Stimulated activated CD8-positive, alpha-beta memory T cell treated with anti-CD3 and anti-CD28 coated beads, Interleukin-4, amount 100 ng/mL, for 24 hours (primary cell): ENCODE measurements at places on chromosomes 11 and 22.

DNA sequence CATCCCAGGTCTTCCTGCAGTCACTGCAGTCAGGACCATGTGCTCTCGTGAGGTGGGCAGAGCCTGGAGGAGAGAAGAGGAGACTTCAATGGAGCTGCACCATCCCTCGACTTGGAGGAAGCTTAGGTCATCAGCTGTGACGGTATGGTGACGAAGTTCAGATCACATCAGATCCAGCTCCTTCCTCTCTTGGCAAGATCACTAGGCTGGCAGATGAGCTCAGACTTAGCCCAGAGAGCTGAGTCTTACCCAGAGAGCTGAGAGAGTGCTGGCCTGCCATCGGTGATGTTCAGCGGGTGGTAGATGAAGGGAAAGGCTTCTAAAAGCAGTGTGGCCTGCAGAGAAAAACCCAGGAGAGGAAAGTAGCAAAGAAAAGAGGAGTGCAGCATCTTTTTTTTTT is 1.8 kb upstream of the SLC15A3 start:
- DNase-seq: no peak

DNA sequence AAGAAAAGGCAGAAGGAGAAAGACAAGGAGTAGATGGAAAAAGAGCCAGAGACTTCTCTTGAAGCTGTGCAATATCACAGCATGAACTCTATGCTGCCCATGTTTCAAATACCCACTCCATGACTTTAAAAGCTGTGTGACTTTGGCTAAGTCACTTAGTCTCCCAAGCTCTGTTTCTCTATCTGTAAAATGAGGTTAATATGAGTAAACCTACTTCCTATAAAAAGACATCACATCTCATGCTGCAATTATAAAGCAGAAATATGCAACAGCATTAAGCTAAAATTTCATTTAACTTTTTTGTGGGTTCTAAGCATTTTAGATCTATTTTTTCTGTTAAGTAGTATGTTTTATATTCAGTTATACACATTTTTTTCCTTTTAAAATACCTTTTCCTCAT is 11.6 kb downstream of the DGCR2 start:
- no peak for DNase-seq

DNA sequence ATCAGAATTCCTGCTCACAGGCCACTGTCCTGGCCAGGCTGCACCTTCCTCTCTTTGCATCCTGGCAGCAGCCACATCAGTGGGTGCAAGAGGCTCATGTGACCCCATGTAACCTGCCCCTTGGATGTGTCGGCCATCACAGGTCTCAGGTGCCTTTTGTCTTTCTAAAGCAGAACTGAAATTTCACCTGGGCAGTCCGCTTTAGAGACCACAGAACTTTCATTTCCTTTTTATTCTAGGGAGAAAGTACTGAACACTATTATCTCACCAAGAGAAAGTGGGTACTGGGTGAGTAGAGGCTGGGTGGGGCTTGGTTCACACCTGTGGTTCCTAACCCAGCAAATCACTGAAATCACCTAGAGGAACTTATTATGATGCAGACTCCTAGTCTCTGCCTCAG is 51.7 kb upstream of the NUP160 start:
- no peak for DNase-seq

DNA sequence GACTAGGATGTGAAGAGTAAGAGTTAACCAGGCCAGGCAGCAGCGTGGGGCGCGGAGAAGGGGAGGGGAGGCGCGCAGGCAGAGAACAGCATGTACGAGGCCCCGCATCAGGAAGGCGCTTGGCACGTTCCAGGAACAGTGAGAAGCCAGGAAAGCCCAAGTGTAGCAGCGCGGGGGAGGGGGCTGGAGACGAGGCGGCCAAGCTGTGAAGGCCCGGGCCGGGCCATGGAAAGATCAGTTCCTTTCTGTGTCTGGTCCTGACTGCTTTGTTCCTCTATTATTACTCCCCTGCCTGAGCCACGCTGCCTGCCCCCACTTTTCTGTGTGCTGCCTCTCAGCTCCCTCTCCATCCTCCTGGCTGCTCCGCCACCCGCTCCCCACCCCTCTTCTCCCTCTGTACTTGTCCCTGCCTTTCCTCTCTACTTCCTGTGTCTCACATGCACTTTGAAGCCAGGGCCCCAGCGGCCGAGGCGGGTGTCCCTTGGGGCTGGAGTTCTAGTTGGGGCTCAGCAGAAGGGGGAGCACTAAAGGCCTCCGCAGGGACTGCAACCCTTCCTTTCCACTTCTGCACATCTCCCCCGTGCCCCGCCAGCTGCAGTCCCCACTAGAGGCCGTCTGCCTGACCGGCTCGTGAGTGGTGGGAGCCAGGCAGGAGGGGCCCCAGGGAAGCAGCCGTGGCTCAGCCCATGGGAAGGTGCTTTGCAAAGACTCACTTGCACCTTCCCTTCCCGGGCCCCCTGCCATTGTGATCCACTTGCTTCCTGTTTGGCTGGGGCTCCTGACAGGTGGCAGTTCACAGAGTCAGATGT is 63.7 kb downstream of the PRDM11 start:
- DNase-seq: no peak

DNA sequence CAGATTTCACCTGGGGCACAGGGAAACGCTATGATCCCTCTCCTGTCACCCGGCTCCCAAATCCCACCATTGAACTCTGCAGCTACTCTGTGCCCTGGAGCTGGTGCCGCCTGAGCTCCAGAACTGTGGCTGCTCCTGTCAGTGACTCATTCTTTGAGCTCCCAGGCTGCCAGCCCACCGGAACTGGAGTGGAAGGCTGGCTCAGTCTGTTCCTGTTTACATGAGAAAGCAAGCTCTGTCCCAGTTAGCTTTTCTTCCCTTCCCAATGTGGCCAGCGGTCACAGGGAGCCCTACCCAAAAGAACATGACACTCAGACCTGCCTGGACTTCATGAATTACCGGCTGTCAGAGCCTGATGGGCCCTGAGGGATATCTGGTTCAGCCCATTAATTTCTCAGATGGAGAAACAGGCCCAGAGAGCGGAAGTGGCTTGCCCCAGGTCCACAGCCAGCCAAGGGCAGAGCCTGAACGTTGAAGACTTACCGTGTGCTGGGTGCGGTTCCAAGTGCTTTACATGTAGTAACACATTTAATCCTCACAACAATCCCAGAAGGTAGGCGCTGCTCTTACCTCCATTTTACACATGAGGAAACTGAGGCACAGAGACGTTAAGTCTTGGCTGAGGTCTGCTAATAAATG is 23.8 kb upstream of the IGSF22 start:
- no peak for DNase-seq

DNA sequence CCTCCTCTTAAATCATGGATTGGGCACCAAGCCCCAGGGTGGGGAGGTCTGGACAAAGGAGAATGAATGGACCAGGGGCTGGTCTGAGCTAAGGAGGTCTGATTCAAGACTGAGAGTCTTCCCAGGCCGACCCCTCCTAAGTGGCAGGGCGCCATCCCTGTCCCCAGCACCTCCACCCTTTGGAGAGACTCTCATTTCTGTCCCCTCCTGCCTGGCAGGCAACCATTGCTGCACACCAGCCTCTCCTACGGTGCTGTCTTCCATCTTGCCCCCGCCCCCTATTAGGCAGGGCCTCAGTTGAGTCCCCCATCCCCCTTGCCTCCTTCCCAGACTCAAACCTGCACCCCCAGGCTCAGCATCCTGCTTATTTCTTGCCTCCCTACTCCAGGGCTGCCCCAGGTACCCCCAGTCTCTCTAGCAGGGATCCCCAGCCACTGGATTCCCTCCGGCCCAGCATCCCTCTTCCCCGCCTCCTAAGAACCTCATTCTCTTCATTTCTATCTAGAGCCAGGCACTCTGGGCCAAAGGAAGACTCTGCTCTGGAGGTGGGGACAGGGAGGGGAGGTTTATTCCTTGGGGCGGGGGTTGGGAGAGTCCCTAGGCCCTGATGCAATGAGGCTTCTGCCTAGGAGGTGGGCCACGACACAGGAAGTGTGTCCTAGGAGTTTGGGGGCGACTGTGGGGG is 1.7 kb upstream of the RCOR2 start:
- DNase-seq: no peak

- no peak for DNase-seq
Observed at GRCh38 chr11:69005183-69005630, 7.8 kb downstream of the MRGPRF start.

GRCh38 chr22:16824716-16825687 is at the start of gene XKR3:
TSS of gene XKR3 (minus strand) at chr22:16825411. CDS start at chr22:16808073, 17,338 bp downstream.
- DNase-seq: no peak

- DNase-seq: no peak
Observed at GRCh38 chr11:32400196-32400595, 35.1 kb downstream of the WT1 start.

- peak; percentile 10 for DNase-seq
Observed at GRCh38 chr11:1152316-1153104, 5.2 kb upstream of the MUC5AC start.

- no peak for DNase-seq
Observed at GRCh38 chr11:555227-555779, 5.2 kb downstream of the LMNTD2 start.

GRCh38 chr11:74744277-74744676 is 4.4 kb upstream of the RNF169 start:
- DNase-seq: no peak

DNA sequence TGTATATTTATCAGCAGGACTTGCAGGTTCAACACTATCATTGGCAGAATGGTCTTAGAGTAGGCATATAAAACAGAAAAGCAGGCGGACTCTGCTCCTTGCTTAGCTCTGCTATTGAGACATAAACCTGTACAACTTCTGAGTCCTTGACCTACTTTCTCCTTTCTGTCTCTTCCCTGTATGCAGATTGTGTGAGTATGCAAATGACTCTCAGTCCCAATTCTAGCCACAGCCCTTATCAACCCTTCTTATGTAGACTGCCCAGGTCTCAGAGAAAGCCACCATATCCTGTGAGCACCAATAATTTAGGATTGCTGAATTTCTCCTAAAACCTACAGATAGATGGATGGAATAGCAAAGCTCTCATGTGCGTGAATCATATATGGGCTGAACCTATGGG is 367.6 kb upstream of the DDI1 start:
- DNase-seq: no peak

DNA sequence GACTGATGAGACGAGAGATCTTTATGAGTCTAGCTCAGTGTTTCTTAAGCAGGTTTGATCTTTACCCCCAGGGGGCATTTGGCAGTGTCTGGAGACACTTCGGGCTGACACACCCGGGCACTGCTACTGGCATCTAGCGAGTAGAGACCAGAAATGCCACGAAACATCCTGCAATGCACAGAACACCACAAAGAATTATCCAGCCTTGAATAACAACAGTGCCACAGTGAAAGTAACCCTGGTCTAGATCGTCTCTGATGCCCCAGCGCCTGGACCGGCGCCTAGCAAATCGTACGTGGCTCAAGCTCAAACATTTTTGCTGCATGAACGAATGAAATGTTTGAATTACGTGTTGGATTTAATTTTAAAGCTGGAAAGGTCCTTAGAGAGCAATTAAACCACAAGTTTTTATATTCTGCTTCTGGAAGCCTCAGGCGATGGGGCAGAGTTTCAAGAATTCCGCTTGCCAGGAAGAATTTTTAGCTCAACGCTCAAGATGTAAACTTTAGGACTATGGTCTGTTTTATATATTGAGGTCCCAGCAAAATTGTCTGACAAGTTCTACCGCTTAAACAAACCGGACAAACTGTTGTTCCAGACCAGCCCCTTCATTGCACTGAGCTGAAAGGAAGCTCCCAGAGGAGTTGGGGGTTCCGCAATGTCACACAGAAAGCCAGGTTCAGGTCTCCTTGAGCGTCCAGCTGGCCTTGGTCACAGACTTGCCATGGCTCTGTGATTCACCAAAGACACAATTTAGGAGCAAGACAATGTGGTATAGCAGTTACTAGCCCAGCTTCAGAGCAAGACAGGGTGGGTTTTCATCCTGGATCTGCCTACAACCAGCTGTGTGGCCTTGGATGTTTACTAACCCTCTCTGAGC is 44.2 kb upstream of the SMTN start:
- DNase-seq: no peak

DNA sequence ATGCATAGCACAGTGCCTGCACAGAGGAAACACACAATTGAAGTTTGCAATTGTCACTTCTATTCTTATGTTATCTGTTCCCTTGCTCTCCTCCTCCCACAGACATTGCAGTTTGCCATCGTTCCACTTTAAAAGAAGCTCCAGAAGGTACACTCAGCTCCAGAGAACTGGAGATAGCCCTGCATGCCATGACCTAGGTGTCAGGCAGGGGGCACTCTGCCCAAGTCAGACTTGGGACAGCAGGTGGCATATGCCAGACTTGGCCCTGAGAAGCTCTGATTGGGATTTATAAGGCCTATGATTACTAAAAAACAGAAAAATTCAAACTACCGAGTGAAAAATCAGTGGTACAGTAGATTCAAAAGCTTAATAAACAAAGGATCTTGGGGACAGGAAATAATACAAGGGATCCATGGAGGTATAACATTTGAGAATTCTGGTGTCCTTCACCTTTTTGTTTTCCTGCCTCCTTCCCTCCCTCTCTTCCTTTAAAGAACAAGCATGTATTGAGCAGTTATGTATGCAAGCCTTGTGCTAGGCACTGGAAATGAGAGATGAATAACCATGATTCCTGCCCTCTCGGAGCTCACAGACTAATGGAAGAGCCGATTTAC is 40.0 kb downstream of the TENM4 start:
- no peak for DNase-seq

DNA sequence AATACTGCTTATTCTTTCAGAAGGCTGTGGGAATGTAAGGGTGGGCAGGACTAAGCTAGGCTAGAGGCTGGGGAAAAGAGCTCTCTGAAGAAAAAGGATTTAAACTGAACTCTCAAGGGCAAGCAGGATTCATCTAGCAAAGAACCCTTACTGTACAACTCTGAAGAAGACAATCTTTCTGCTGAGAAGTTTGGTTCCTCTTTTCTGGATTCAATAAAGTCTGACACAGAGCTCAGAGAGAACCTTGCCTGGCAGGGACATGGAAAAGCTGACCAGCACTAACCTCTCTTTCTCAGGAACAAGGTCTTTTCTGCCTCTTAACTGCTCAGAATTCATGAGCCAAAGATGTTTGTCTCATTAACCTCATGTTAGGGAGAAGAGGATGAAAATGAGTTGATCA is 388.4 kb upstream of the DDI1 start:
- DNase-seq: no peak

DNA sequence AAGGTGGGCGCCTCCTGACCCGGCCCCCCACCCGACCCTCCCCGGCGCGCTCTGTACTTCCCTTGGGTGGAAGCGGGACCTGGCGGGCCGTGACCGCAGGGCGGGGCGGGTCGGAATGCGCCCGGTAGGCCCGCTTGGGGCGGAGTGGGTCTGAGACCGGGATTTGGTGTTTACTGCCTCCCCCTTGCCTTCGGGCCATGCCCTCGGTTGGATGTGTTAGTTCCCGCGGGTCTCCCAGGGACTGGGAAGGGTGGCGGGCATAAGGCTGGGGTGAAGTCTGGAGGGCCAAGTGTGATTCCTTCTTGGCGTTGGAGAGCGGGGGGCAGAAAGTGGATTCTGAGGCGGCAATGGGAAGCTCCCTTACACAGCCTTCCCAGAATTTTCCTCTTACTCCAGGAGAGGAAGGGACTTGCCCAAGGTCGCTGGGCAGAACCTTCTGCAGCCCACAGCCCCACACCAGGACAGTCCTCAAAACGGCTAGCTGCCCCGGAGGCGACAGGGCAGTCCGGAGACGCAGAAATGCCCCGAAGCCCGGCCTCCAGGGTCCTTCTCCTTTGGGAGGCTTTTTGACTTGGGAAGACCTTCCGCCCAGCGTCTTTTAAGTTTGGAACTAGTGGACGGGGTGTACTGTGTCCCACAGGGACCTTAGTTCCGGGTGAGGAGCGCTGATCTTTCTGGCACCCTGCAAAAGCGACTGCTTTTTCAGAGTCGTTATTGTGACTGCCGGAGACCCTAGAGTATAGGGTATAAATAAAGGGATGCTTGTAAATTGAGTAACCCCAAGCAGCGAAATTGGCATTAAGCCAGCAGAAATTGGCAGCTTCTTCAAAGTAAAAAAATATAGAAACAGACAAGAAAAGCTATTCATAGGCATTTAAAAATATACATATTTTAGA is 647 bp downstream of the SWAP70 start:
- no peak for DNase-seq
